Fibroblast of skin of back (primary cell): ENCODE measurements at places on chromosomes 1 and 21.
A peak's percentile ranks its signal among the peaks of the same experiment; 100 is the strongest.

DNA sequence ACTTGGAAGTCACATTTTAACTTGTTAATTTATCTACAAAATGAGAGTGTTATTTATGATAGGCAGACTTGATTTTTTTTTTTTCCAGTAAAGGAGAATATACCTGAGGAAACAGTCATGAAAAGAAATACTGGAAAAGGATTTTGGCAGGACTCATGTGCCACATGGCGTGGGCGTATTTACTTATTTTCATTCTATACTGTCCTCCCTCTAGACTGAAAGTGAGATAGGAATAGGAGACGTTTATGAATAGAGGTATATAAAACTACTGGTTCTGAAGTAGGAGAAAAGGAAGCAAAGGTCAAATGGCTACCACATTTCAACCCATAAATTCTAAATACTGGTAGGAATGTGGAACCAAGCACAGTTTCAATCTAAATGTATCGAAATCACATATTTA lies 94.8 kb upstream of the MPC2 start:
- no peak for DNase-seq

DNA sequence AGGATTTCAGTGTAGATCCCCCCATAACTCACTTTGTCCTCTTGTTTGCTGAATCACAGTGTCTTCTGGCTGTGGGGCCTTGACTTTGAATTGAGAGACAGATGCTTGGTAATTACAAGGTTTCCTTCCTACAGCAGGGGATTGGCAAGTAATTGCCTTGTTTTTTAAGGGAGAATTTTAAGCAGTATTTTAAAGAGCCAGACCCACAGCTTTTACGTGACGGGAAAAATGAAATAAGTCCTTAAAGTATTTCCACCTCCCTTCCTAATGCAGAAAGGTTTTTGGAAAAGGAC lies 41.0 kb downstream of the PGBD5 start:
- no peak for DNase-seq

- DNase-seq: no peak
These were observed 16.8 kb upstream of the MARK1 start for GRCh38 chr1:220511179-220511578.

DNA sequence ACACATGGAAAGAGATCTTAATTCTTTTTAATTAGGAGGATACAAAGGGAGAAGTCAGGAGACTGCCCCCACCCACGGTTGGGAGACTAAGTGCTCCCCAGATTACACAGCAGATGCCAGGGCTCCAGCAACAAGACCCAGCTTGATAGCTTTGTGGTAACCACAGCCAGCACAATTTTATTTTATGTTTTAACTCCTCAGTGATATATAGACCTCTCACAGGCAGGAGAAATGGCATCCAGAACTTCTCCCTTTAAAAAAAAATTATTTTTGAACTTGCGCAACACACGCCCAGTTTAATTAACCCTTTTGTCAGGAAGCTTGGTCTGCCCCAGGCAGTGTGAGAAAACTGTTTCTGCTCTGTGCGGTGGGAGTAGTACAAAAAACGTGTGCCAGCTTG lies 62.6 kb upstream of the ACOT11 start:
- DNase-seq: no peak

- no peak for DNase-seq
These were observed 118.2 kb upstream of the SLC44A3 start for GRCh38 chr1:94701796-94702441.

- DNase-seq: peak; percentile 29
These were observed 106.1 kb downstream of the SEC16B start for GRCh38 chr1:177863796-177864195.

GRCh38 chr1:172874950-172875349 lies 175.8 kb downstream of the TNFSF18 start:
- peak; percentile 46 for DNase-seq

DNA sequence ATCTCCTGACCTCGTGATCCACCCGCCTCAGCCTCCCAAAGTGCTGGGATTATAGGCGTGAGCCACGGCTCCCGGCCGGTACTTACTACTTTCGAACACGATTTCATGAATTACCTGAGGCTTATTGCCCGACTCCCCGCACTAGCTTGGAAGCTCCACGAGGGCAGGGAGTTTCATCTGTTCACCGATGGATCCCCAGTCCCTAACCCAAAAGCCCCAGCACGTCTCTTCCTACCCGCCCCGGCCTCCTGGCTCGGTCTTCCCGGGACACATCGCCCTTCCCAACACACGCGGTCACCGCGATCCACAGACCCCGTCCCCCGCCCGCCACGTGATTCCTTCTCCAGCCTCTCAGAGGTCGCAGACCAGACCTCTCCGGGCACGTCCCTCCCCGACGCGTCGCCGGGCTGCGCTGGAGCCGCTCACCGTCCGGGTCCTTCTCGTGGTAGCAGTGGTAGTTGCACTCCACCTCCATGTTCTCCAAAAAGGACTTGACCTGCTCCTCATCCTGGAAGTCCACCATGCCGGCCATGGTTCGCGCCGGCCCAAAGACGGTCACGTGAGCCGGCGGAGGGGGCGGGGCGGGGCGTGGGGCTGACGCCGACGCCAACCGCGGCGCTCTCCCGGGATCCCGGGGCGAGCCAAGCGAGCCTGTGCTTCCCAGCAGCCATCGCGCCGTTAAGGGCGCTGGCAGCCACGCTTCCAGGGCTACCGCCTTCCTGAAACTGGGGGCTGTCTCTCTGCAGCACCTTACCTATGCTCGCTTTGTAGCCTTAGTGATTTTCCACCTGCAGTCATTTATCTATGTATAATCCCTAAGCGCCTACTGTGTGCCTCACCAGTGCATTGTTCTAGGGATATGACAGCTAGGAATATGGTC lies at the start of gene COA7:
COA7 (minus strand) TSS at position 553 of the 880 bp plus-strand sequence; CDS start at position 532, 21 bp downstream.
- DNase-seq: peak; percentile 84

- DNase-seq: no peak
These were observed 7.6 kb downstream of the APOBEC4 start for GRCh38 chr1:183645531-183645930.

DNA sequence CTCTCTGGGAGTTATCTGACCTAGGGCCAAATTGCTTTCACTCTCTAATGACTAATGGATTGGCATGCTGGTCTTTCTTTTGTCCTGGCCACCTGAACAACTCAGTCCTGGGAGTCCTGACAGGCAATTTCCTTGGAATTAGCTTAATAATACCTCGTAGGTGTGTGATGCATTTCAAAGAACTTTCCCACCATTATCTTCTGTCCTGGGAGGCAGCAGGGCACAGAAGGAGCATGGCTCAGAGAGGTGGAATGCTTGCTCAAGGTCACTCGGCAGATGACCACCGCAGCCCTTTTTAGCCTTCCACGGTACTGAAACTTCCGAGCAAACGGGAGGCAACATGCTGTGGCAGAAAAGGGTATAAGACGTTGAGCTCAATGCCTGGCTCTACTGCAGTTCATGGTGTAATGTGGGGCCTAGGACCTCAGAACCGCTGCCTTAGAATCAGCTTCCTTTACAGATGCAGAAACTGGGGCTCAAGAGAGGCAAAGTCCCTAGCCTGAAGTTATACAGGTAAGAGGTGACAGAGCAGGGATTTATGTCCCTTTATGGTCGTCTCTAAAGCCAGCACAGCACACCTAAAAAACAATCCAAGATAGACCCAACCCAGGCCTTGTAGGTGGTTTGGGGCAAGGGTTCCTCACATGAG lies 3.2 kb downstream of the ID3 start:
- DNase-seq: peak; percentile 79

DNA sequence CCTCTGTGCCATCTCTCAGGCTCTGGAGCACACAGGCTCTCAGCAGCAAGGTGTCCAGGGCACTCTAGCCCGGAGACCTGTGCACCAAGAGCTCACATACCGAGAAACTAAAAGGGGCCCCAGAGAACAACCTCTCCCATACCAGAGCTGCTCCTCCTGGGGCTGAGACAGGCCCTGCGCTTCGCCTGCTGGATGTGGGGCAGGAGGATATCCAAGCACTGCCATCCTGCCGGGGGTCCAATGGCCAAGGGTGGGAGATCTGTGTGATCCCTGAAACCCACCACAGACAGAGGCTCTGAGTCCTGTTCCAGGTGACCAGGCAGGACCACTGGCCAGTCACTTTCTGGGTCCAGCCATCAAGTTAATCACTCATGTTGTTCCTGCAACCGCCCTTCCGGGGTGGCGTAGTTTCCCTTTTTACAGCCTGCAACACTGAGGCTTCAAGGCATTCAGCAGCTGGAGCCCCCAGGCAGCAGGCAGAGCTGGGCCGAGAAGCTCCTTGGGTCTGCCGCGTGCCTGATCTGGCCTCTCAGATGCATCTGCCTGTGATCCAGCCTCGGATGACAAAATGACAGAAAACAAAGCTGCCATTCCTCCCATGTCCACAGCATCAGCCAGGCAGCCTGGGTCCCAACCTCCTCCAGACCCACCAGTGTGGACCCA lies 36.7 kb upstream of the ACTRT2 start:
- DNase-seq: no peak
